ENCODE measurements at places on chromosomes 2 and 18.
A peak's percentile ranks its signal among the peaks of the same experiment; 100 is the strongest.

- no peak overlapping the region for H3K4me3 ChIP-seq
- H3K27ac ChIP-seq, result no peak overlapping the region
- peaks cover 69% of the 10 kb centered on the region for H3K27me3 ChIP-seq
- H3K4me1 ChIP-seq, result peaks cover 7% of the 10 kb centered on the region
- DNase-seq, result no peak
Measured at GRCh38 chr2:219001577-219002394, 8.6 kb upstream of the CRYBA2 start.

DNA sequence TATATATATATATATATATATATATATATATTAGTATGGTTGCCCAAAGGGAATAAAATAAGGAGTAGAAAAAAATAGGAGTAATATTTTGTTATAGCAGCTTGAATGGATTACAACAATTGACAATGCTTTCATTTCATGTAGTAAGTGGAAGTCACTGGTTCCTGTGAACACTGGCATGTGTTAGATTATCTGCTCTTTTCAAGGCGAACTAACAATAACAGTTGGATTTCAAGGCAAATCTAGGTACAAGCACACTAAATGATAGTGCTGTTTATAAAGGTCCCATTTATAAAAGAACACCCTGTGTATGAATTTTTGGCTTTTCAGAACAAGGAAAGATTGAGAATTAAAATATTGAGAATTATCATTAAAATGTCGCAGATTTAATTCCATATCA lies 1535.7 kb downstream of the LRP1B start:
- H3K27me3 ChIP-seq, result no peaks in the 10 kb centered on the region
- no peak overlapping the region for H3K27ac ChIP-seq
- H3K4me1 ChIP-seq, result no peaks in the 10 kb centered on the region
- H3K36me3 ChIP-seq, result no peaks in the 10 kb centered on the region
- DNase-seq, result no peak
- H3K4me3 ChIP-seq, result no peak overlapping the region

DNA sequence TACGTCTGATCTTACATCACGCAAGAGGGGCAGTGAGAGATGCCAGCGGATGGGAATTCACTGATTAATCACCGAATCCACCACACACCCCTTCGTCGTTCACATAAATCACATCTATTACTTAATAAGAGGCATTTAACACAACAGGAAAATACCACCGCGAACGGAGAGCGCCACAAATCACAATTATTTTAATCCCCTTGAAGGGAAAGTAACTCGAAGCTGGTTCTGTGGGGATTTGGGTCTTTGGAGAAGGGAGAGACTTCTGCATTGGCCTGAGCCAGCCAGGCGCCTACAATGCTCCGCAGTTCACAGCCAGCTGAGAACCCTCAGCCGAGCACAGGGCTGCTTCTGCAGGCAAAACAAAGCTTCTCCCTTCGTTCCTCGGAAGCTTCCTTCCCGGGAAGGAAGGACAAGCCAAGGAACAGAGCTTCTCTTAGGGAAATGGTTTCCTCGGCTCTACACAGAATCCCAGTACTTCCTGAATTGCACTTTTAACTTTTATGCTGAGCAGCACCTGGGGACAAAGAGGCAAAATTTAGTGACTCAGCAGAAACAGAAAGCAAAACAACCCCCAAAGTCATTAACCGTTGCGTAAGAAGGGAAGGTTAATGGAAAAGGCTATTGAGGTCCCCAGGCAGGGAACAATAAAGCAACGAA lies at the start of gene LRP1B:
LRP1B (minus strand) TSS at position 7 of the 660 bp plus-strand sequence. CDS start 287 bp downstream, outside the sequence.
- no peaks in the 10 kb centered on the region for H3K4me1 ChIP-seq
- peaks cover 13% of the 10 kb centered on the region for H3K27me3 ChIP-seq
- peak within 1 kb of the TSS; percentile 43 for H3K4me3 ChIP-seq

DNA sequence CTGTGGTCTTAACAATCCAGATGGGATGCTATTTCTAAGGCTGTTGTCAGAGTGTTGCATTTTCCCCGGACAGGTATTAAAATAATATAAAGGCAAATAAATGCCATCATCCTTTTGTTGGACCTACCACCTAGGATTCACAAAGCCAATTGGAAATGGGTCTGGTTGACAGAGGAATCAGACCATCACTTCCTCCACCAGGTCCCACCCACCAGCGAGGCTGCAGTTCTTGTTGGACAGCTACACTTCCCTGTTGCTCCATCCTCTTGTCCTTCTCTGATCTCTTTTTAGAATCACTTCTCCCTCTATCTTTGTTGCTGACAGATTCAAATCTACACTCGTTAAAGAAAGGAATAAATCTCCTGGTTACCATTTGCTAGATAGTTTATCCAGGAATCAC lies 1.1 kb downstream of the TMEM169 start:
- no peaks in the 10 kb centered on the region for H3K27me3 ChIP-seq
- no peak overlapping the region for H3K4me3 ChIP-seq
- peaks cover 7% of the 10 kb centered on the region for H3K4me1 ChIP-seq
- no peaks in the 10 kb centered on the region for H3K36me3 ChIP-seq
- H3K27ac ChIP-seq, result no peak overlapping the region
- no peak for DNase-seq

- H3K4me1 ChIP-seq, result no peaks in the 10 kb centered on the region
- no peak overlapping the region for H3K27ac ChIP-seq
- no peak overlapping the region for H3K4me3 ChIP-seq
- DNase-seq, result no peak
- H3K27me3 ChIP-seq, result no peaks in the 10 kb centered on the region
Measured at GRCh38 chr2:224377751-224378700, 23.9 kb downstream of the FAM124B start.

GRCh38 chr2:71938659-71939587 lies 208.7 kb downstream of the CYP26B1 start:
- H3K27me3 ChIP-seq, result no peaks in the 10 kb centered on the region
- DNase-seq, result no peak
- H3K4me1 ChIP-seq, result no peaks in the 10 kb centered on the region
- no peaks in the 10 kb centered on the region for H3K36me3 ChIP-seq
- no peak overlapping the region for H3K4me3 ChIP-seq

- H3K27ac ChIP-seq, result no peak overlapping the region
- H3K36me3 ChIP-seq, result no peaks in the 10 kb centered on the region
- H3K4me3 ChIP-seq, result no peak overlapping the region
- H3K4me1 ChIP-seq, result 0 out of 2 replicates have a peak, but pooled peaks cover 1% of the 10 kb centered on the region
- DNase-seq, result no peak
Measured at GRCh38 chr18:29087616-29088246, 910.8 kb upstream of the CDH2 start.

DNA sequence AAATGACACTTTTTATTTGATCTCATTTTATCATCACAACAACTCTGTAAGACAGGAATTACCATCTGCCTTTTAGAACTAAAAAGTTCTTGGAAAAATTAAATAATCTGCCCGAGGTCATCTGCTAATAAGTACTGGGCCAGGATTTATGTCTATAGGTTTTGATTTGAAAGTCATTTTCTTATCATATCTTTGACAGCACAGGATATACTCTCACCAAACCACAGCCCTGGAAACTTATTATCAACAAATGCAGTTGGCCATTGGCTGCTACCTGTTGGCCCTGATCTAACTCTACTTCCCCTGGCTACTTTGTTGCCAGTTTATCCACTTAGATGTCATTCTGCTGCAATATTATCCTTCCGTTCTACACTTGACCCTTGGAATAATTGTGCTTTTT lies 354.6 kb downstream of the RAD51AP2 start:
- no peaks in the 10 kb centered on the region for H3K36me3 ChIP-seq
- no peaks in the 10 kb centered on the region for H3K27me3 ChIP-seq
- no peaks in the 10 kb centered on the region for H3K4me1 ChIP-seq
- no peak overlapping the region for H3K27ac ChIP-seq
- no peak for DNase-seq

DNA sequence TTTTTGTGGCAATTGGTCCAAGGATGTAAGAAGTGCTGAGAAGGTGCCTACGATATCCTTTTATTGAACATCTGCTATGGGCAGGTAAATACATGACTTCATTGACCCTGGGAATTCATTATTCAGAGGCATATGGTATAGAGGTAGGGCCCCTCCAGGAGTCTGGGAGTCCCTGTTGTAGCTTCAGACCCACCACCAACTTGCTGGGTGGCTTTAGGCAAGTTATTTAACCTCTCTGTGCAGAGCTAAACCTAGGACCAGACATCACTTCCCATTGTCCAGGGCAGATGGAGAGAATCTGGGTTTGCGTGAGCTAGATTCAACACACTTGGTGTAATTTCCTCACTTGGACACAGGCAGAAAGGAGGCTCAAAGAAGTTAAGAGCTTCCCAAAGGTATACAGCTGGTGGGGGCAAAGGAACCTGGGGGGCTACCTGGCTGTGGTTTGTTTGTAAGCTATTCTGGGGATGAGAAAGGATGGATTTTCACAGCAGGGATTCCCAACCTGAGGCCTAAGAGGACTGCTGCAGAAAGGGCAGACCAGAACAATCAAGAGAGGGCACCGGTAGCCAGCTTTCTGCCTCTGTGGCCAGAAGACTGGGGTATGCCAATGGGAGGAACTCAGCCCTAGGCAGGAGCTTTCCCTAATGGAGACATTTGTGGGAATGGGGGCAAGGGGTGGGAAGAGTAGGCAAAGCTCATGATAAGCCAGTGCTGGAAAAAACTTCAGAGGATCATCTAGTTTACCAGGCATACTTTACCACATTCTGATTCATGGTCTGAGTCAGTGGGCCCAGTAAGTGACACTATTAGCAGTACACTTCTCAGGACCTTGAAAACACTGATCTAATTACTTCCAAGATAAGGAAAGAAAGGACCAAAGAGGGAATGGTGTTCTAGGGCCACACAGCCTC lies 102.7 kb upstream of the SMAD2 start:
- H3K36me3 ChIP-seq, result no peaks in the 10 kb centered on the region
- no peaks in the 10 kb centered on the region for H3K4me1 ChIP-seq
- no peak overlapping the region for H3K4me3 ChIP-seq
- H3K27ac ChIP-seq, result no peak overlapping the region
- H3K27me3 ChIP-seq, result no peaks in the 10 kb centered on the region

DNA sequence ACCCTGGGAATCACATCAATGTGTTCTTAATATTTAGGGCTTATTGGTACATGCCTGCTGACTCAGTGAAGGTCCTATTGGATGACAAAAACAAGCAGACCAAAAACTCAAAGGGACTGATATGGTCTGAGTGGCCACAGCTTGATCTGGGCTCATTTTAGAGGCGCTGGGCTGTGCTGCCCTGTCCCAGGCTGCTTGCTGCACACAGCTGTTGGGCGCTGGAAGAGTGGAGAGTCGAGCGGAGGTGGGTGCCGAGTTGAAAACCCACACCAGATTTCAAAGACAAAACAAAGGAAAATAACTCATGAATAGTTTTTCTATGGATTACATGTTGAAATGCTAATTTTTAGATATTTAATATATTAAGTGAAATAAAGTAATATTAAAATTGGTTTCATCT lies 68.5 kb downstream of the LONRF2 start:
- no peaks in the 10 kb centered on the region for H3K4me1 ChIP-seq
- H3K27me3 ChIP-seq, result no peaks in the 10 kb centered on the region
- H3K27ac ChIP-seq, result no peak overlapping the region

- H3K27ac ChIP-seq, result no peak overlapping the region
- H3K4me1 ChIP-seq, result 0 out of 2 replicates have a peak, but pooled peaks cover 1% of the 10 kb centered on the region
- H3K4me3 ChIP-seq, result no peak overlapping the region
Measured at GRCh38 chr2:12556762-12557161, 160.0 kb upstream of the TRIB2 start.

GRCh38 chr2:37586663-37587317 lies 84.7 kb downstream of the CDC42EP3 start:
- no peaks in the 10 kb centered on the region for H3K36me3 ChIP-seq
- H3K4me3 ChIP-seq, result no peak overlapping the region
- H3K27me3 ChIP-seq, result no peaks in the 10 kb centered on the region
- peaks cover 1% of the 10 kb centered on the region for H3K4me1 ChIP-seq
- no peak for DNase-seq
- no peak overlapping the region for H3K27ac ChIP-seq

GRCh38 chr2:201235860-201236811 lies 24.2 kb upstream of the CASP8 start:
- H3K4me3 ChIP-seq, result no peak overlapping the region
- no peak overlapping the region for H3K27ac ChIP-seq
- no peaks in the 10 kb centered on the region for H3K27me3 ChIP-seq
- H3K36me3 ChIP-seq, result no peaks in the 10 kb centered on the region
- H3K4me1 ChIP-seq, result no peaks in the 10 kb centered on the region

- no peaks in the 10 kb centered on the region for H3K27me3 ChIP-seq
- no peaks in the 10 kb centered on the region for H3K4me1 ChIP-seq
- no peak overlapping the region for H3K27ac ChIP-seq
- DNase-seq, result no peak
- no peaks in the 10 kb centered on the region for H3K36me3 ChIP-seq
Measured at GRCh38 chr2:216701544-216701943, 6.2 kb upstream of the IGFBP5 start.

DNA sequence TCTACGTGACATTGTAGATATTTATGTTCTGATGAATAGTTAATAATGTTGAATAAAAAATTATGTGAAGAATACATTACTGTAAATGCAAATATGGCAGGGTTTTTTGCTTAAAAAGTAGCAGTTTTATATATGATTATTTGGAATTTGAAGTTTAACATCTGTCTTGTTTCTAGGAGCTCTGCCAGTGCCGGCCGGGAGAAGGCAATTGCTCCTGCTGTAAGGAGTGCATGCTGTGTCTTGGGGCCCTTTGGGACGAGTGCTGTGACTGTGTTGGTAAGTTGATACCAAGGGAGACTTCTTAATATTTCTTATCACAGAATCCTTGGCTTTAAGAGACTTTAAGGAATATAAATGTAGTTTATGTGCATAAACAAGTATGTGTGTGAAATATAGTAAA lies 25.2 kb downstream of the TWSG1 start:
- H3K27ac ChIP-seq, result no peak overlapping the region
- H3K4me1 ChIP-seq, result no peaks in the 10 kb centered on the region
- no peak overlapping the region for H3K4me3 ChIP-seq
- H3K36me3 ChIP-seq, result no peaks in the 10 kb centered on the region

DNA sequence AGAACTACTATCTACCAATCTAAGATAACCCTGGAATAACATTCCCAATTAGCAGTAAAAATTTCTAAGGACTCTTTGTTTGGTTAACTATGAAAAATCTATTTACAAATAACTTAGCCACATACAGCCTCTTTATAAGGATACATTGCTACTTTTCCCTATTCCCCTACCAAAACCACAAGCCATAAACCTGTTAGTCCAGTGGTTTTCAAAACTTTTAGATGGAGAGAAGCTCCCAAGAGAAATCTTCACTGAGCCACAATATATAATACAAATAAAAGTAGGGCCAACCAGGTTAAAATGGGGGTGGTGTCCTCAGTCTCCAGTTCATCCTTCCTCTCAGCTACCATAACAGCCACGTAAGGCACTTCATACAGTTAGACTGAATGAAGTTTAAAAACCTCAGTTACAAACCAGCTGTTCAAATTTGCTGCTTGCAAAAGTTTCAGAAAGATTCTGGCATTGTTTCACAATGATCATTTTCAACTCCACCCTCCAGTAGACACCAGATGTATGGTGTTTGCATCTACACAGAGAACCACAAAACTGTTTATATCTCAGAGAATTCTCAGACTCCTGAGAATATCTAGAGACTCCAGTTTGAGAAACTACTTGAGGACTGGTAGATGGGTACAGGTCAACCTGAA lies 26.0 kb downstream of the SOS1 start:
- H3K27ac ChIP-seq, result no peak overlapping the region
- H3K4me1 ChIP-seq, result peaks cover 2% of the 10 kb centered on the region
- DNase-seq, result no peak
- H3K36me3 ChIP-seq, result no peaks in the 10 kb centered on the region
- no peak overlapping the region for H3K4me3 ChIP-seq

DNA sequence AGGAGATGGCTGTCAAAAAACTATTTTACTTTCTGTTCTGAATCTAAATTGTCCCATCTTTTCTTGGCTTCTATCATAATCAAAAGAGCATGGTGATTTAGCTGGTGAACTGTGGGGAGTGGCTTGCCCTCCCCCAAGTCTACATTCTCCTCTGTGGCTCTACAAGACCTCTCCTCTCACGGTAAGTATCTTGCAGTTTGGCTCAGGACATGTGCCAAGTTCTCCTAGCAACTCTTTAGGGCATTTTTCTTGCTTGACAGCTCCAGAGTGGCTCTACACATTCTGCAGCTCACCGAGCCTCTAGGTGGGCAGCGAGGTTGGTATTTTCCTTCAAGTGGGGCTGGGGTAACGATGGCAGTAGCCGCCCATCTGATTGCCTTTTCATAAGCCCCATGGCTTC lies 29.1 kb downstream of the SLC4A5 start:
- no peak overlapping the region for H3K27ac ChIP-seq

Measured in iPS DF 6.9 (cell line).